Urinary bladder (tissue), 4 donors: ENCODE measurements at places on chromosomes 7 and 10. TPM values are rescaled to one million over a fixed set of nuclear protein-coding genes. Genes with fewer than 3 reads are reported as not detected.

GRCh38 chr7:76011442-76011861 is 17.1 kb upstream of the TMEM120A start:
- no peak for DNase-seq

- no peak for DNase-seq
Observed at GRCh38 chr7:38179776-38180226, 1.8 kb downstream of the STARD3NL start.

DNA sequence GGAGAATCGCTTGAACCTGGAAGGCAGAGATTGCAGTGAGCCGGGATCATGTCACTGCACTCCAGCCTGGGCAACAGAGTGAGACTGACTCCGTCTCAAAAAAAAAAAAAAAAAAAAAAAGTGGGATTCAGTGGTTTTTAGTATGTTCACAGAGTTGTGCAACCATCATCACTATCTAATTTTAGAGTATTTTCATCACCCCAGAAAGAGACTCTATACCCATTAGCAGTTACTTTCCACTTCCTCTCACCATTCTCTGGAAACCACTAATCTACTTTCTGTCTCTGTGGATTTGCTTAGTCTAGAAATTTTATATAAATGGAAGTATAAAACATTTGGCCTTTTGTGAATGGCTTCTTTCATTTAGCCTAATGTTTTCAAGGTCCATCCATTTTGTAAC is 113.4 kb downstream of the ST7 start:
- no peak for DNase-seq

- DNase-seq = no peak
Observed at GRCh38 chr10:62327885-62328284, 46.3 kb upstream of the ZNF365 start.

DNA sequence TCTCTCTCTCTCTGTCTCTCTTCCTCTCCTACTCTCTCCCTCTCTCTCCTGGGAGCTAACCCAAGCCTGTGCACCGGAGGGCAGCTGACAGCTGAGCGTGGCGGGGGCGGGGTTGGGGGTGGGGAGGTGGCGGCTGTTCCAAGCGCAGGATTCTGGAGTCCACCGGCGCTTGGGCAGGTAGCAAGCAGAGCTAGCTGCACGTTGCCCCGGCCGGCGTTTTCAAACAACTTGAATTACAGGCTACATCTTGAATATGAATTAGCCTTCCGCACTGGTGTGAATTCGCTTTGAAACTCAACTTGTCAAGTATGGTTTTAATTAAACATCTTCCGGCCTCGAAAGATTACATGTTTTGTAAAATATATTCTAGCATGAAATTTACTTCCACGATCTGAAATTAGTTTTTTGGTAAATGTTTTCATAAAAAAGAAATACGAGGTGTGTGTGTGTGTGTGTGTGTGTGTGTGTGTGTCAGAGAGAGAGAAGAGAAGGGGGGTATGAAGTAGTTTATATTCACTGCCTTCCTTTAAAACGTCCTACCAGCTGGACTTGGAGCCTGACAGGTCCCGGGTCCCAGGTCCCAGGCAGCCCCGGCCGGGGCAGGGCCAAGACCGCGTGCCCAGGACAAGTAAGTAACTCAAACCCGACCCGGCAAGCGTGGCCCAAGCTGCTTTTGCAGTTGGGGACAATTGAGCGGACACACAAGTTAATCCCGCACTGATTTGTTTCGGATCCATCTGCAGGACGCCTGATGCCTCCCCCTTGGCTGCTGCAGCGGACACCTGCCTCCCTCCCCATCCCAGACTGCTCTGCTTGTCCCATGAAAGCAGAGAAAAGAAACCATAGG is 9.0 kb upstream of the DLX6 start:
- no peak for DNase-seq

GRCh38 chr7:23393636-23394035 is 76.7 kb downstream of the IGF2BP3 start:
- DNase-seq = no peak

GRCh38 chr7:71735961-71736556 is 604.1 kb downstream of the GALNT17 start:
- peak; percentile 15 for DNase-seq

DNA sequence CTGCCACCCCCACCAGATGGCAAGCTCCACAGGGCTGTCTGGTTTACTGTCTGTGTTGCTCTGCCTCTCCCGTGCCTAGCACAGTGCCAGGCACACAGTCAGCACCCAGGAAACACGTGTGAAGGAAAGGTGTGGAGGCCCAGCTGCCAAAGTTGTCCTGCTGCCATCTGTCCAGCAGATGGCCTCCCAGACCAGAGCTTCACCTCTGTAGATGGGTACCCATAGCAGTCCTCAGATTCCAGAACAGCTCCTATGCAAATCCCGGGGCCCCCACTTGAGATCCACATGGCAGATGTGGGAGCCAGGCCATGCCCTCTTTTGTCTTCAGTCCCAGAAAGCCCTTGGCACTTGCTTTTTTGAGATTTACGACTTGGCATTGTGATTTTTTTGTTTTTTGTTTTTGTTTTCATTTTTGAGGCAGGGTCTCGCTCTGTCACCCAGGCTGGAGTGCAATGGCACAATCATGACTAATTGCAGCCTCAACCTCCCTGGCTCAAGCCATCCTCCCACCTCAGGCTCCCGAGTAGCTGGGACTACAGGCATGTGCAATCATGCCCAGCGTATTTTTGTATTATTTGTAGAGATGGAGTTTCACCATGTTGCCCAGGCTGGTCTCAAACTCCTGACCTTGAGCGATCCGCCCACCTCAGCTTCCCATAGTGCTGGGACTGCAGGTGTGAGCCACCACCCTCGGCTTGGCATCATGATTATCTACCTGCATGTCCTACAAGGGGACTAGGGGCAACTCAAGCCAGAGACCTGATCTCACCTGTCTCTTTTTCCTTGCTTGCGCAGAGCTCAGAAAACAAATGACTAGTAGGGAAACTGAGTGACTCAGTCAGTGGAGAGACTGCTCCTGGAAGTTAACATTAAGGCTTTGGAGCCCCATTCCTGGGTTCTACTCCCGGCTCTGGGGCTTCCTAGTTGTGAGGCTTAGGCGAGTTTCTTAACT is 16.9 kb upstream of the PALD1 start:
- DNase-seq = no peak

GRCh38 chr7:7931626-7932025 is 37.0 kb upstream of the GLCCI1 start:
- no peak for DNase-seq

GRCh38 chr10:22588462-22588861 is 125.9 kb downstream of the PIP4K2A start:
- no peak for DNase-seq

The ERV3-1 gene
- total RNA-seq = 33.2 TPM

The RELN gene
- 26.3 TPM for total RNA-seq

The PMS2 gene
- total RNA-seq = 16.5 TPM

The BICC1 gene
- 45.3 TPM for total RNA-seq

The NPFFR1 gene
- total RNA-seq = 0.05 TPM
